ENCODE measurements at places on chromosomes 1 and 21. TPM values are rescaled to one million over a fixed set of nuclear protein-coding genes. Genes with fewer than 3 reads are reported as not detected.

Gene NHLH2
- not detected for total RNA-seq

Gene HMCN1
- 1.7 TPM for total RNA-seq

Gene B3GALT2
- not detected for total RNA-seq

Gene SPRR1B
- not detected for total RNA-seq

Gene CRTC2
- 27.3 TPM for total RNA-seq

Gene FMN2
- not detected for total RNA-seq

GRCh38 chr1:236164273-236164672 is 21.9 kb downstream of the GPR137B start:
- DNase-seq: no peak

- DNase-seq: no peak
Observed at GRCh38 chr1:32549616-32550015, 10.4 kb downstream of the ZBTB8A start.

- DNase-seq: no peak
Observed at GRCh38 chr1:37930246-37931101, 16.4 kb downstream of the INPP5B start.

DNA sequence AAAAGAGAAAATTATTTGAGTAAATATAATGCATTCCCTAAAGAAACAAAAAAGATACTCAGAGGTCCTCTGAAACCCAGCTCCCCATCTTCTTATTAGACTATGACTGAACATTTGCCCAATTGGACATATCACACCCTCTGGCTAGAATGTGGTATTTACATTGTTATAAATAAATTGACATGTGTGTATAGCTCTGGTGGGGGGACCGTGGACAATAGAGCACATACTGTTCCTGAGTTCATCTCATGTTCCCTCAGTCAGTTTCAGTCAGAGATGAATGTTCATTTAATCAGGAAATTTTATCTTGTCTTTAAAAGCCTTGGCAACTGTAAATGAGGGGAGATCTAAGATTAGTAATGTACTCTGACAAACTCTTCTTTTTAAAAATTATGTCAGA is 459.3 kb upstream of the ADAMTS5 start:
- DNase-seq: no peak

DNA sequence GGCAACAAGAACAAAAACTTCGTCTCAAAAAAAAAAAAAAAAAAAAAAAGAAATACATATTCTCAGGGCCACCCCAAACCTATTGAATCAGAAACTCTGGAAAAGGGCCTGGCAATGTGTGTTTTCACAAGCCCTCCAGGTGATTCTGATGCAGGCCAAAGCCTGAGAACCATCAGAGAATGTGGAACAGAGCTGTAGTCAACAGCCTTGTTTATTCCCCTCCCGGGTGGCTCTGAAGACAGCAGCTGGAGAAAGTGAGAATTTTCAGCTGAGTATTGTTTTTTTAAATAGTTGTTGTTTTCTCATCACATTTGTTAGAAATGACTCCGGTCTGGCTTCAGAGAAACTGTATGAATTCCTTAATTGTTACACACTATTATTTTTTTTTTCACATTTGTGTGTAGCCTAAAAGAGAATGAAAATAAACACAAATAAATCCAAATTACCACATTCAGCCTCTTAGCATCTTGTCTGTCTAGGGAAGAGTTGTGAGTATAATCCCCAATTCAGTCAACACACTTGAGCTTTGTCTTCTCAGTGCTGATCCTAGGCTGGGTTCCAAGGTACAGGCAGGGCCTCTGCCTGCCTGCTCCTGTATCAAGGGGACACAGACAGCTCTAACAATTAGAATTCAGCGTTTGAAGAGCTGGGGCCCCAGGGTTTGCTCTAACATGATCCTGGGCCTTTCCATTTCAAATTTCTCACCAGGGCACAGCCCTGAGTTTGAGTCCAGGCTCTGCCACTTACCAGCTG is 6.6 kb upstream of the AZIN2 start:
- no peak for DNase-seq

- DNase-seq: no peak
Observed at GRCh38 chr1:85116856-85117255, 68.6 kb upstream of the MCOLN3 start.

GRCh38 chr1:4668743-4669700 is 14.6 kb downstream of the AJAP1 start:
- DNase-seq: no peak

DNA sequence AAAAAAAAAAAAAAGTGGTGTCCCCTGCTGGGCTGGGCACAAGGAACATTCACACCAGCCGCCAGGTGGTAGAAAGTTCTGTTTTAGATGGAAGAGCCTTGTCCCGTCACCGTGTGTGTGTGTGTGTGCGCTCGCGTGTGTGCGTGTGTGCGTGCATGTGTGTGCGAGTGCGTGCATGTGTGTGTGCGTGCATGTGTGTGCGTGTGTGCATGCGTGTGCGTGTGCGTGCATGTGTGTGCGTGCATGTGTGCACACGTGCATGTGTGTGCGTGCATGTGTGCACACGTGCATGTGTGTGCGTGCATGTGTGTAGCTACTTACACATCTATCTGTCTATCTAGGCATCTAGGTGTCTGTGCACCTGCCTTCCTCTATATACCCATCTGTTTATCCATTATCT is 491.7 kb downstream of the NPHP4 start:
- no peak for DNase-seq

DNA sequence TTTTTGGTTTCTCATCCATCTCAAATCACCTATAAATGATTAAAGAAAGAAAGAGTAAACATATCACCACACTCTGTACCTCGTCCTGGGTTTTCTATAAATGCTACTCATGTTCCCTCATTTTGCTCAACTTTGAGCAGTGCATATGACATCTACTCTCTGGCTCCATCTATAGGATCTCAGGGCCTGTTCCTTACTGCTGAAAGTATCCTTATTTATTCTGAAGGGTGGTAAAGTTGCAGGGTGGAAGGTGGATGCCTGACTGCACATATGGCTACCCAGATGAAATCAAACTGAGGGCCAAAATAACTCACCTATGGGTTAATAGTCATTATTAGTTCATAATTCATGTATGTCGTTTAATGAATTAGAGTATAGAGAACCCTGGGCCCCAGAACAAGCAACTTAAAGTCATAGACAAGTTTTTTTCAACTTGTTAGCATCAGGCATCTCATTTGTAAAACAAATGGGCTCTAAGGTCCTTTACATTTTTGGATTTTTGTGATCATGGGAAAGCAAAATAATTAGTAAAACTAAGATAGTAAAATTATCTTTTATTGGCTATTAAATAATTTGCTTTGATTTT is 46.5 kb downstream of the NCF2 start:
- no peak for DNase-seq
